A549 treated with Hydrocortisone at 1 μM for 4 hours (cell line): ENCODE measurements at places on chromosomes 2 and 18. TPM values are rescaled to one million over a fixed set of nuclear protein-coding genes. Genes with fewer than 3 reads are reported as not detected.

The CDH19 gene
- 0.38 to 1.3 TPM (median 0.83 TPM) in 5 replicates for total RNA-seq

The GALR1 gene
- not detected in 5 replicates for total RNA-seq

The KCNK3 gene
- total RNA-seq, result 0.37 to 0.95 TPM (median 0.84 TPM) in 5 replicates

The VSNL1 gene
- not detected in 5 replicates for total RNA-seq

The PARD6G gene
- 1.9 to 3.4 TPM (median 2.7 TPM) in 5 replicates for total RNA-seq

The SCN2A gene
- total RNA-seq, result 0.02 to 0.03 TPM in 2 of 5 replicates, not detected in the others

The HOXD9 gene
- total RNA-seq, result 0.58 to 1.7 TPM (median 1.1 TPM) in 5 replicates

The OTOS gene
- total RNA-seq, result not detected in 5 replicates

The NTSR2 gene
- total RNA-seq, result 0.05 to 0.09 TPM in 2 of 5 replicates, not detected in the others

The GALNT3 gene
- 0.06 TPM in 1 of 5 replicates, not detected in the others for total RNA-seq

The SERPINB4 gene
- 0.09 to 0.25 TPM (median 0.18 TPM) in 4 of 5 replicates, not detected in the other for total RNA-seq

The MSGN1 gene
- total RNA-seq, result not detected in 5 replicates

The MROH2A gene
- total RNA-seq, result 0.12 to 0.29 TPM (median 0.21 TPM) in 4 of 5 replicates, not detected in the other

The MAP2 gene
- total RNA-seq, result 0.86 to 1.9 TPM (median 1.3 TPM) in 5 replicates
